ENCODE measurements at places on chromosomes 2 and 18.

GRCh38 chr2:127680706-127681287 is 5.5 kb upstream of the LIMS2 start:
- no peak for DNase-seq

DNA sequence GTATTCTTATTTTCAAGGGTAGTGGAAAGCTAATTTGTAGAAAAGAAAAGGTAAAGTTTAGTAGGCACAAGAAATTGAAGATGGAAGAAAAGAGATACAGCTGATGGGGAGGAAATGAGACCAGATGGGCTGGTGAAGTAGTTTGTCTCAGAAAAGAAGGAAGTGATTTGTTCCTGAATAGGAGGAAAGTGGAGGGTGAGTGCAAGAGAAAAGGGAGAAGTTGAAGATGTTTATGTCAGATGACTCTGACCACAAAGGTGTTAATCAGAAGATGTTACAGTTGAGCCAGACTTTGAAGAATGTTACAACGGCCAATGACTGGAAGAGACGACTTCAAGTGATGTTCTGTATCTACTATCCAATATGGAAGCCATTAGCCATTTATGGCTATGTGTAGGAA is 21.2 kb downstream of the ZSCAN30 start:
- no peak for DNase-seq

GRCh38 chr2:3355951-3356569 is 21.6 kb downstream of the EIPR1 start:
- DNase-seq = no peak

DNA sequence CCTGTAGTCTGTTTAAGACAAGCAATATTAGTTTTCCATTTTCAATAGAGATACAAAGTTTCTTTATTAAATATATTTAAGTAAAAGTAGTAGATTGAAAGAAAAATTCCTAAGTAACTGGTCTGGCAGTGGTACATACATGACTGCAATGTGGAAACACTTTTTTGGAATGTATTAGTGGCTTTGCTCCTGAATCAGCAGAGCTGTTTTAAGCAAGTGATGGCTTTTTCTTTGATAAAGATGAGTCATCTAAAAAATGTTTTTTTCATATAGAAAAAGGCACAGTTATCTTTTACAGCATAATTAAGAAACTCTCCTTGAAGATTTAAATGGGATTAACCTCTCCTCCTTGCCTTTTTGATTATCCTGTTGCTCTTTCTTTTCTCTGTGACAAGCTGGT is 34.9 kb downstream of the KDM3A start:
- no peak for DNase-seq

- DNase-seq = no peak
These were observed 22.3 kb downstream of the INO80D start for GRCh38 chr2:206063635-206064034.

DNA sequence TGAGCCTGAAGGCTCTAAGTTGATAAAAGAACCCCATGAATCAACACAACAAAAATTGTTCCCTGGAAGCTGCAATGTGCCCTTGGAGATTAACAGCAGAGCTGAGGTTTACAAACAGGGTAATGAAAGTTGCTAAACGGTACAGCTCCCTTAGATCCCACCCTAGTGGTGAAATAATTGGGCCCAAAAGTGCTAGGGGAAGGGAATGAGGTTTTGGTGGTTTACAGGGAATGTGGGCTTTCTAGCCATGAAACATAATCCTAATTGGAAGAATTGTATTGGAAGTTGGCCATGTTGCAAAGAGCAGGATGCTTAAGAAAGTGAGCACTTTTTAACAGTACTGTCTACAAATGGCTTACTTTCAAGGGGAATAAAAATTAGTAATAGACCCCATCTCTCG is 180.2 kb upstream of the SMIM21 start:
- DNase-seq = no peak

GRCh38 chr2:29475499-29475898 is 360.3 kb downstream of the CLIP4 start:
- no peak for DNase-seq
